ENCODE measurements at places on chromosomes 6 and 20.

DNA sequence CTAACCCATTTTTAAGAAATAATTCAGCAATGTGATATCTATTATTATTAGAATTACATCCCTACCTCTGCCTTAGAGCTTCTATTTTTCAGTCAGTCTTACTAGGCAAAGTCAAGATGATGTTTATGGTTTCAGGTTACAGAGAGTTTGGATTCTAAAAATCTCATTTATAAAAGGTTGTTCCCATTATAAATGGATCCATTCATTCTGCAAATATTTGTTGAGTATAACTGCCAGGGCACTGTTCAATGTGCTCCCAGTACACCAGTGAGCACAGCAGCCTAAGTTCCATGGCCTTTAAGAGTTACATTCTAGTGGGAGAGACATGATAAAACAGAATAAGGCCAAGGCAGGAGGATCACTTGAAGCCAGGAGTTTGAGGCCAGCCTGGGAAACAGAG is 75.9 kb upstream of the EYA4 start:
- no peak for DNase-seq

- DNase-seq, result no peak
Observed at GRCh38 chr6:137522198-137522798, 28.1 kb upstream of the OLIG3 start.

DNA sequence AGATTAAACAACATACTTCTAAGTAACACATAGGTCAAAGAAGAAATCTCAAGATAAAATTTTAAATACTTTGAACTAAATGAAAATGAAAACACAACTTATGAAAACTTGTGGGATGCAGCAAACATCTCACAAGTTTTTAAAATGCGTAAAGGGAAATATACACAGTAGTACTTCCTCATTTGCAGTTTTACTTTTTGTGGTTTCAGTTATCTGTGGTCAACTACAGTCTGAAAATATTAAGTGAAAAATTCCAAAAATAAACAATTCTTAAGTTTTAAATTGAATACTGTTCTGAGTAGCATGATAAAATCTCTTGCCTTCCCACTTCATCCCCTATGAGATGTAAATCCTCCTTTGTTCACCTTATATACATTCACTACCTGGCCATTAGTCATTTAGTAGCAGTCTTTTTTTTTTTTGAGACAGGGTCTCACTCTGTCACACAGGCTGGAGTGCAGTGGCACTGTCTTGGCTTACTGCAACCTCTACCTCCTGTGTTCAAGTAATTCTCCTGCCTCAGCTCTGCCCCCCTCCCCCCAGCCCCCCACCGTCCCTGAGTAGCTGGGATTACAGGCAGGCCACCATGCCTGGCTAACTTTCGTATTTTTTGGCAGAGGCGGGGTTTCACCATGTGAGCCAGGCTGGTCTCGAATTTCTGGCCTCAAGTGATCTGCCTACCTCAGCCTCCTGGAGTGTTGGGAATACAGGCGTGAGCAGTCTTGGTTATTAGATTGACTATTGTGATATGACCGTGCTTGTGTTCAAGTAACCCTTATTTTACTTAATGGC is 154.6 kb upstream of the AHI1 start:
- no peak for DNase-seq

DNA sequence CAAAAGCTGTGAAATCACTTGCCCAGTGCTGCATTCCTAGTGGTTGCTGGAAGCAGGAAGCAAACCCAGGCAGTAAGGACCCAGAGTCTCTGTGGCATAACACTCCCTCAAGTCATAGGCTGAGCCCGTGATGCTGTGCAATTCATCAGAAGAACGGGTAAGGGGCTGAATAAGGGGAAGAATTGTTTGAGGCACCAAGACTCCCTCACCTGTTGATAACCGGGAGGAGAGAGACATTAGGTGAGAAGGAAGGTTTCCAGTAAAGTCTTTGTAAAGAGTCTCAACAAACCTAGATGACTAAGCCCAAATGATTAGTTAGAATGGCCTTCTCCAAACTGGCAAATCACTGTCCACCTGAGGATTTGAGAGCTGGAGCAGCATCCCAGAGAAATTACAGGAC is 18.3 kb downstream of the ENPP3 start:
- no peak for DNase-seq

GRCh38 chr20:62339647-62340062 is 27.5 kb downstream of the LAMA5 start:
- DNase-seq, result no peak

DNA sequence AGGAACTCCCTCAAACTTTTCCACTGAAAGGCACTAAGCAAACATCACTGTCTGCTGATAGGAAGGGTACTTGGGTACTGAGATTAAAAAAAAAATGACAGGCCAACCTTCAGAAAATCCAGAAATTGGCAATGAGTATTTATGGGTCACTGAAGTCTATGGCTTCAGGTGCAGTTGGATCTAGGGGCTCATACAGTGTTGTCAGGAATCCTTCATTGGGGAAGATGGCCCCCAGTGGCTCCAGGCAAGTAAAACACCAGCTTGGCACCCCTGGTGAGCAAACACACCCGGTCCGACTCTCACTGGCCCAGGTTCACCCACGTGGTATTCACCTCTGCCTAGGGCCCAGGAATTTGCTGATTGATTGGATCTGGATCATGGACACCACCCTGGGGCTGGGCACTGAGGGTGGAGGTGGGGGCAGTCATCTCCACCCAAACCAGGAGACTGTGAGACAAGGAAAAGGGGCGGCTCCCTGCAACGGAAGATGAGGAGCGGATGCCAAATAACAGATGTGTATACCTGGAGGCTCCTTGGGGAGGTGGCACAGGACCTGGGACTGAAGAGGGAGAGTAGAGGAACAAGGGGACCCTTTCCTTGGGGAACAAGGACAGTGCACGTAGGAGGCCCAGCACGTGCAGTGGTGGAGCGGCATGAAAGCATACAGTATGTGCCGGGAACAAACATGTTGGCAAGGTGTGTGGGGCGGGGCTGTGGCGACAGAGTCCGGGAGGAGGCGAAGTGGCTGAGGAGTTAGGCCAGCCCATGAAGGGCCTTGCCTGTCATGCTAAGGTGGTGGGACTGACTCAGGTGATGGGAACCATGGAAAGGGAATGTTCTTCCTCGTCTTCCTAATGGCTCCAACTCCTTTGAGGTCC is 4.7 kb downstream of the SLC2A10 start:
- DNase-seq, result no peak

GRCh38 chr6:42049948-42050296 is 402 bp upstream of the TAF8 start:
- no peak for DNase-seq

DNA sequence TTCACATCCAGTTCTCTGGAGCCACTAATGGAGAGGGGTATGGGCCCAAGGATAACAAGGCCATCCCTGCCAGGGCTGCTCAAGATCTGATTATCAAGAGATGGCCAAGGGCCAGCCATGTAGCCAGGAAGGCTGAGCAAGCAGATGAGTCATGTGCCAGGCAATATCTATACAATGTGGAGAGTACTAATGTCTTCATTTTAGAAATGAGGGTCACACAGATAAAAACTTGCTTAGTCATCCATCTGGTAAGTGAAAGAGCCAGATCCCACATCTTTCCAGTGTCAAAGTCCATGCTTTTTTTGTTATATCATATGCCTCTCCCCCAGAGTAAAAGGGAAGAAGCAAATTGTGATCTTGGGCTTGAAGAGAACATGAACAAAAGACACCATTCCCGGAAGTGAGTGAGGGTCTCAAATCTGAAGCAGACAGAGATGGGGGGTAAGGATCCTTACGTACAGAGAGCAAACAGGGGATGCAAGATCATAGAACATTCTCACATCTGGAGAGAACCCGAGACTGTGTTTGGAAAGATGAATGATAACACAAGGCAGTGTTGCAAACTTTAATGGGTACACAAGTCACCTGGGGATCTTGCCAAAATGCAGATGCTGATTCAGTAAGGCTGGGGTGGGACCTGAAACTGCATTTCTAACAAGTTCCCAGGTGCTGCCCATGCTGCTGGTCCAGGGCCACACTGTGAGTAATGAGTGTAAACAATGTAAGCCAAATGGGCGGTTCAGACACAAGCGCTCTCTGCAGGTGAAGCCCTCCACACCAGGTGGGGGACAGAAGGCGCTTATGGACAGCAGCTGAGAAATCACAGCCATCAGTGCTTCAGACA is 20.0 kb upstream of the GSTA3 start:
- no peak for DNase-seq

DNA sequence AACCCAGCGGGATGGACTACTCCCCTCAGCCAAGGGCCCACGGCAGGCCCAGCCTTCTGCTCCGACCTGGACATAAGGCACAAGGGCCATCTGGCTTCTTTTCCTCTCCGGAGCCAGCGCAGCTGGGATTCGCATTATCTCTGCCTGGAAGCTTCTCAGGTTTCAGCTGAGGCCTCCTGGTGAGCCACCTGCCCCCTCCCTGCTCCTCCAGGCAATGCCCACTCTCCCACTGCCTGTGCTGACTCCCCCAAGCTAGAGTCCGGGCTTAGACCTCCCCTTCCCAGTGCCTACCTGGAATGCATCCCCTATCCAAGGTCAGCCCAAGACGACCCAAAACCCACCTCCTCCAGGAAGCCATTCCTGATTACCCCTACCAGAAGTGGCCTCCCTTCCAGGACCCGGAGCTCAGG is 60.7 kb downstream of the EZR start:
- DNase-seq, result no peak

DNA sequence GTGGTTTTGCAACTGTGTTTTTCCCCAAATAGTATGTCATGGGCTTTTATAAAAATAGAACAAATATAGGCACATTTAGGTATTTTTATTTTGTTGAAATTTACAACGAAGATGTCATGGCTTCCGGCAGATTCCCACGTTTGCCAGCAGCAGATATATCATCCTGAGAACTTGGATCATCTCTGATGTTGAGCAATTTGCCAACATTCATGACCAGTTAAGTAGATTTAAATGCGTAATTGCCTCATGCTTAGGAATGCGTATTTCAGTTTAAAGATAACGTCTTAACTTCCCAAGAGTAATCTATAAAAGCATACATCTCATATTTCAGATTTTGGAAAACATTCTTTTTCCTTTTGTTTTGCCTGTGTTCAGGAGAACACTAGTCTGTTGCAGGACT is 457.8 kb downstream of the QKI start:
- DNase-seq, result no peak

- no peak for DNase-seq
Observed at GRCh38 chr6:142944124-142945048, 590 bp downstream of the HIVEP2 start.

- no peak for DNase-seq
Observed at GRCh38 chr6:118135371-118135770, 228.3 kb downstream of the SLC35F1 start.

Data from NCI-H1048 (cell line).